RPMI7951 (cell line): ENCODE measurements at places on chromosomes 2 and 18. TPM values are rescaled to one million over a fixed set of nuclear protein-coding genes. Genes with fewer than 3 reads are reported as not detected.

GRCh38 chr18:38792731-38793130 lies 1227.1 kb upstream of the CELF4 start:
- DNase-seq, result no peak

- no peak for DNase-seq
These were observed 177.2 kb downstream of the ACKR3 start for GRCh38 chr2:236746833-236747232.

DNA sequence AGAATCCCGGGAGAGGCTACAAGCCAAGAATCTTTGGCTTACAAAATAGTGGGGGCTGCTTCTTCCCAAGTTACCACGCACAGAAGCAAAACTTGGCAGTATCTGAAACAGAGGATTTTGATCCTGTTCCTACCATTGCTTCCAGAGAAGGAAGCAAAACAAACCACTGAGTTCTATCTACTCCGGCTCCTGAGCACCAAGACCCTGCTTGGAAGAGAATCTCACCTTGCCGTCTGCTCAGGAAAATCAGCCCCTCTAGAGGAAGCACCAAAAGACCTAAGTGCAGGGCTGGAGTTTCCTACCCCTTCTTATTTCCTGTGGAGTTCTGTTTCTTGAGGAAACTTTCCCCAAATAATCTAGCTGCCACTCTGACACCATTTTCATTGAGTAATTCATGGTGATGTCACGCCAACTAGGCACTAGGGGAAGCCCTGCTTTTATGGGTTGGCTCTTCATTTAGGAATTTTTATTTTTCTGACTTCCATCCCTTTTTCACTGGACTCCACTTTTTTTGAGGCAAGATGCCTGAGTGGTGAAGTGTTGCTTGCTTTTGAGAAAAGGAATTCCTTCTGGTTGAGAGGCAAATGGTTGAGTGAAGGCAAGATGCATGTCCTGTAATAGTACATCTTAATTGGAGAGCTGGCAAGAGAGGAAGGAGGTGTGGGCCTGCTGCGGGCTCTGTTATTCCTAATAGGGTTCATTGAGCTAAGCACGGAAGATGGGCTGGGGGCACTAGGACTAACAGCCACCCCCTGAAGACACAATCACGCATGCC lies 36.8 kb upstream of the EML4 start:
- peak; percentile 81 for DNase-seq

- peak; percentile 20 for DNase-seq
These were observed 203.5 kb downstream of the UXS1 start for GRCh38 chr2:105990624-105991023.

GRCh38 chr2:181790716-181791649 lies 100.5 kb upstream of the ITPRID2 start:
- peak; percentile 97 for DNase-seq

DNA sequence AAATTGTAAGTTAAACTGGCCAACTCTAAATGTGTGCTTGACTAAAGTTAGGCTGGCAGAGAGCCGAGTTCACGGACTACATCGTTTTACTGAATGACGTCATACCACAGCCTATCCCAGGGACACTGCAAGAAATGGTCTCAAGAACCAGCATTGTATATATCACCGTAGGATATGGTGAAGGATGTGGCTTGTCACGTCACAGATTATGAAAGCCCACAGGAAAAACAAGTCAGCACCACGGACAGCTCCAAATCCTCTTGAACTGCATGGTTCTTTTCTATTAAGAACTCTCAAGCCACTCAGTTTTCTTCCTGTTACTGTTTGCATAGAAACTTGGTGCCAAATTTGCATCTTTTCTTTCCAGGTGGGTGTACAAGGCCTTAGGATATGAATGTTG lies 85.1 kb upstream of the ACAA2 start:
- peak; percentile 63 for DNase-seq

DNA sequence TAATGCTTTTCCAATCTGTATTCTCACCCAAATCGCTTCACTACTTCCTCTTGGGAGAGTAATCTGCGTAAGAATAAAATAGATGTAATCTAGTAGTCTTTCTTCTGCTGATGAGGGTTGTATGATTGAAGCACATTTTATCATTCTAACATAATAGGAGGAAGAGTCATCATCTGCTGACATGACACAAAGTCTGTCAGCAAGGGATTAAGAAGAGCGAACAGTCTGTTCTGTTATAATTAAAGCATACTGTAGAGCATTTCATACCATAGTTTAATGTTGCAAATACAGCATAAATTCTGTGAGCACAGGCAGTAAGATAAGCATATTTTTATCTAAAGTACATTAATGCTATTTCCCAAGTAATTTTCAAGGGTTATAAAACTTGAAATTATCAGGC lies 10.4 kb downstream of the SLC25A52 start:
- no peak for DNase-seq

DNA sequence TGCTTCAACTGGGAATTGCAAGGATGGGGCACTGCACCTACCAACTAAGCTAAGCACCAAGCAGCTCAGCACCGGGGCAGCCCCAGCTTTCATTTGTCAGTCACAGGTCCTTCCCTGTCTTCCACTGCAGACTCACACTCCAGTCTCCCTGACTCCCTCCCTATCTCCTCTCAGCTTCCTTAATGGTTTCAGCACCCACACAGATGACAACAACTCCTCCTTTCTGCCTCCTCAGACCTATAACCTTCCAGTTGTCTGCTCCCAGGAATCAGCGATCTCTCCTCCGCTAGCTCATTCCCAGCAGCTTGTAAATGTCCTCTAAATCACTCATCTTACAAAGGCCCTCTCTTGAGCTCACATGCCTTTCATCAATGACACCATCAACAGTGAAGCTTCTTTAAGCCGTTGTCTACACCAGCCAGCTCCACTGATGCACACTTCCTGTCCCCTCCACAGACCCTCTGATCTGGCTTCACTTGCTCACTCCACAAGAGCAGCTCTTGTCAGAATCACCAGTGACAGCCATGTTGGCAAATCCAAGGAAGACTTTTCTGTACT lies 32.1 kb downstream of the CLASP1 start:
- peak; percentile 30 for DNase-seq

GRCh38 chr2:12316476-12316875 lies 400.3 kb upstream of the TRIB2 start:
- DNase-seq, result peak; percentile 49

GRCh38 chr2:33267043-33267442 lies 209.4 kb upstream of the RASGRP3 start:
- no peak for DNase-seq

DNA sequence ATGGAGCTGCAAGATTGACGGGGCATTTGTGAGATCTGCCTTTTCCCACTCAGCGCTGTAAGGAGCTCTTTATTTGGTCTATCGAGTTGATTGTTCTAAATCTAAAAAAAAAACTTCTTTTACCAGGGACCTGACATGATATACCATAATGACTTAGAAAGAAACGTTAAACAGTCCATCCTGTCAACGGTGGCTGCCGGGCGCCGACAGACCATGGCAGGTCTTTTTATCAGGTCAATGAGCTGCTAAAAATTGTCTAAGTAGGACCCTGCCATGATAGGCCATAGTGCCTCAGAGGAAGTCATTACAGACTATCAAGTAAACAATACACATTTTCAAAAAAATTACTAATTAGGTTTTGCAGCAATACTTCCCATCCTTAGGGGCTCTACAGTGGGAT lies 87.9 kb downstream of the KLHL14 start:
- no peak for DNase-seq

DNA sequence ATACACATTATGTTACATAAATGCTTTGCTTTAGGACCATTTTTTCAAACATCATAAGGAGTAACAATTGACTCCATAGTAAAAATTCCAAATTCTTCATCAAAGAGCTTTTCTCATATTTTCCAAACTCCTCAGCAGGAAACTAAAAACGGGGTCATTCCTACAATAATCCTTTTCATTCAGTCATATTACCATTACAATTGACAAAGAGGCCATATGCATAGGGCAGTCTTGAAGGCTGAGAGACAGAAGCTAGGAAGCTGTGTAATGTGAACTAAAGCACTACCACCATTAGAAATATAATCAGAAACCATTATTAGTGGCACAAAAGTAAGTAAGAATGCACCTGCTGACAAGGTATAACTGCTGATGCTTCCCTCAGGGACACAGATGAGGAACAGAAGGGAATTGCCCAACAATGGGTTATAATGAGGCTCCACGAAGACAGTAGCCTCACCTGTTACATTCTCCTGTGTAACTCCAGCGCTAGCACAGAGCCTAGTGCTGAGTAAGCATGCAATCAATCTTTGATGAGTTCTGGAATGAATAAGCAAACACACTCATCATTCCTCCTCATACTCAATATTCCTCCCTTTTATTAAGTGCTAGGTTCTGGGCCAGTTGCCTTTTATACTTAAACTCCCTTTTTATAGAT lies 942.3 kb downstream of the CPS1 start:
- no peak for DNase-seq

- no peak for DNase-seq
These were observed 65.2 kb downstream of the LDLRAD4 start for GRCh38 chr18:13283746-13284145.

DNA sequence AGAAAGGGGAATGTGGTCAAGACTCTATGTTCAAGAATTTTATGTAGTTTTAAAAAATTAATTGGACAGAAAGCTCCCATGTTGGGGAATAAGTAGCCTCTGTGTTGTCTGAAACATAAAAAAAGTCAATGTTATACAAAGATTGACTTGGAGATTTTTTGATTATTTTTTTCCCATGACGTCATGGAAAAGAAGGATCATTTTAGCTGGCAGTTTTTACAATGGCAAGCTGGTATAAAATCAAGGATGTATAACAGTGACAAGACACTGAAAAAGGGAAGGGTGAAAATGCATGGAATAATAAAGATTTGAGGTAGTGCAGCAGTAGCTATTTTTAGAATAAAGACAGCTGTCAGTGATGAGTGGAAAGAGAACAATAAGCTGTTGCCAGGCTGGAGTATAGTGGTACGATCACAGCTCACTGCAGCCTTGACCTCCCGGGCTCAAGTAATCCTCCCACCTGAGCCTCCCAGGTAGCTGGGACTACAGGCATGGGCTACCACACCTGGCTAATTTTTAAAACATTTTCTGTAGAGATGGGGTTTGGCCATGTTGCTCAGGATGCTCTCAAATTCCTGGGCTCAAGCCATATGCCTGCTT lies 9.2 kb downstream of the SLC39A10 start:
- DNase-seq, result no peak

DNA sequence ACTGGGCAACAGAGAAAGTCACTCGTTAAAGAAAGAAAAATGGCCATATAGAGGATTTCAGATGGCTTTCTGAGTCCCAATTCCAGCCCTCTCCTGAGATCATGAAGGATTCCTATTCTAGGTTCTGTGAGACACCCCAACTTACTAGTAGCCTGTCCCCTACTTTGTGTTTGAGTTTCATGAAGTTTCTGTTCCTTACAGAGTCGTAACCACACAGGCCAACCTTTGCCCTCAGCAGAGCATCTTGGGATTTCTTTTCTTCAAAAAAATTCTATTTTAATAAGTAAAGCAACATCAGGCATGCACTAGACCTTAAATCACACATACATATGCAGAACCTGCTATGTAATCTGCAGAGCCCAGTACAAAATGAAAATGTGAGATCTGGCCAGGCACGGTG lies 30.4 kb downstream of the TMEM247 start:
- DNase-seq, result no peak

DNA sequence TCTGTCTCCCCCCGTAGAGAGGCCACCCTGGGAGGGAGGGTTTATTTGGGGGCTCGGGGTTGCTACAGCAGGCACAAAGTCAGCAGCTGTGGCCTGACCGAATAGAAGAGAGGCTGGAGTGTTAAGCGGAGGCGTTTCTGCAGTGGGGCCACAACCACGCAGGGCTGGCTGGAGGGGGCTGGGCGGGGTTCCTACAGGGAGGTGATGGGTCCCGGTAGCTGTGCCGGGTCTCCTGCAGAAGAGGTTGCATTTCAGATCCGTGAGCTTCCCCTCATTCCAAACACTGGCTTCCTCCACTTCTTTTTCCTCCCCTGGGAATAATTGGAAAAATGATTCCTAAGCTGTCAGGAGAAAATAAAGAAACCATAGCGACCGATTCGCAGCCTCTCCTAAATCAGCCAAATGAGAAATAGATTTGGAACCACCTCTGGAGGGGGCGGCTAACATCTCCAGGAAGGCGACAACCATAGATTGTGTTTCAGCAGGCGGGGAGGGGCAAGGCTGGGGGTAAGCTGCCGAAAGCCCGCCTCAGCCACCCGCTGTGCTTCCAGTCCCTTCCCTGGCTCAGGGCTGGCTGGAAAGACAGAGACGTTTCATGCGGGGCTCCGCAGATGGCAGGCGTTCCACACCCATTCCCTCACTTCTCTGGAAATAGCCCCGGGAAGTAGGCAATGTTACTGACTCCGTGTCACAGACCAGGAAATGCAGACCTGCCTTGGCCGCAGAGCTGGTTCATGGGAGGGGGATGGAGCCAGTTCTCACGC lies 85.6 kb upstream of the TAF1B start:
- DNase-seq, result peak; percentile 75

Gene CGREF1
- total RNA-seq, result 5.2 and 5.3 TPM in 2 replicates

Gene GALNT13
- total RNA-seq, result not detected in 2 replicates

Gene DLGAP1
- not detected in 2 replicates for total RNA-seq

Gene MGAT4A
- total RNA-seq, result 0.20 TPM in 1 of 2 replicates, not detected in the other

Gene CEP192
- total RNA-seq, result 28.1 and 32.2 TPM in 2 replicates

Gene DLX1
- total RNA-seq, result 7.8 and 8.8 TPM in 2 replicates

Gene SOX11
- total RNA-seq, result under 0.01 TPM in 1 of 2 replicates, not detected in the other

Gene PKP4
- 33.0 and 33.5 TPM in 2 replicates for total RNA-seq

Gene RGPD8
- 3.4 and 3.7 TPM in 2 replicates for total RNA-seq

Gene ALK
- 0.12 and 0.29 TPM in 2 replicates for total RNA-seq

Gene ACTG2
- total RNA-seq, result 2.0 and 2.9 TPM in 2 replicates

Gene DNAH6
- 0.10 and 0.12 TPM in 2 replicates for total RNA-seq

Gene SERPINB13
- total RNA-seq, result not detected in 2 replicates
